DND-41 (cell line): ENCODE measurements at places on chromosomes 2 and 18.

- DNase-seq: no peak
Observed at GRCh38 chr2:170276925-170277629, 99.1 kb downstream of the MYO3B start.

DNA sequence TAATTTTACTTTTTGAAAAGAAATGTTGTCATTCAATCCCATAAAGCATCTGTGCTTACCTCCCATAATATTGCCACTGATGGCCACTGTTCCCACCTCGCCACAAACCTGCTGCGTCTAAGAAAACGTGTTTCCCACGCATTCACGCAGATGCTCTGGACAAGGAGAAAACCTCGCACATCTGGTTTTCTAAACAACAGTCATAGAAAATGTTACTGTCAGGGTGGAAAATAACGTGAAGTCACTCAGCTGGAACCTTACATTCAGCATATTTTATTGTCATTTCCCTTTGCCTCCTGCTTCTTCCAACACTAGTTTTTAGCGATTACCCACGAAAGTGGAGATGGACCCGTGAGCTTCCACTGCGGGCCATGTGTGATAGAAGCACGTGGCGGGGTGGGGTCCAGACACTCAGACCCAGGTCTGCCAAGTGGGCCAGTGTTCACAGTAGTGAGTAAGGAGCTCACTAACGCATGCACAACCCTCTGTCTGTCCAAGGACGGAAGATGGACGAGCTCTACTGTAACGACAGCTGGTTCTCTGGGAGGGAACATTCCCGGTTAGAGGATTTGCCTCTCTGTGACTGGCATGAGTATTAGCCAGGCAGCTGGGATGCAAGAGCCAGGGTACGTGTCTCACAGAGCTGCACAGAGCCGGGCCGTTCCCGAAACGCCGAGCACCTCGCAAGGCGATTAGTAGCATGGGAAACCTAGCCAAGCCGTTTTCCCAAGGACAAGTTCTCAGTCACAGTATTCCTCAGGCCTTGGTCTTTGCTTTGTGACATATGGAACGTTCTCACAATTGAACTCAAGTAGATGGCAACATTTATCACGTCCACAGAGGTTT is 94.5 kb downstream of the MTCL1 start:
- DNase-seq: no peak

DNA sequence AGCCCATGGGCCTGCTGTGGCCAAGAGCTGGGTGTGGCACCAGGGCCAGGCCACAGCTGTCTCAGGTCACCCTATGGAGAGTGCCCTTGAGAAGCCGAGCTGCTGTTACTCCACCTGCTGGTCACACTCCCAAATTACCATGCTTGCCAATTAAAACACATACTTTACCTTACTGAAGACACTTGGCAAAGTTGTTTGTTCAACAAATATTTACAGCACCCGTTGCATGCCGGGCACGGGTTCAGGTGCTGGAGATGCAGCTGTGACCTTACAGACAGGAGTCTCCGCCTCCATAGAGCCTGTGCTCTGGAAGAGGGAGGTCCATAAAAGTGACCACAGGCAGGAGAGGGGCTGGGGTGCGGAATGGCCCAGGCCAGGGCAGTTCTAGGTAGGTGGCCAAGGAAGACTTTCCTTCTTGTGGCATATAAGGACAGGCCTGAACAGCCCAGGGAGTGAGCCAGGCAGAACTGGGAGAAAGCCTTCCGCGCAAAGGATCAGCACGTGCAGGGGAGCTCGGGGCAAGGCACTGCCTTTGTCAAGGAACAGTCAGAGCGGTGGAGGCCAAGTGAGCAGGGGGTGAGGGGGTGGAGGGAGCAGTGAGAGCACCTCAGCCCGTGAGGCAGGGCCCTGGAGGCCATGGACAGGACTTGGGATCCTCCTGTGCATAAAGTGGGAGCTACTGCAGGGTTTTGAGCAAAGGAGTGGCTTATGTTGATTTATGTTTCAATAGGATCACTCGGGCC is 23.6 kb upstream of the RBM44 start:
- DNase-seq: peak; percentile 48

- DNase-seq: no peak
Observed at GRCh38 chr2:190354003-190354690, 10.8 kb downstream of the INPP1 start.

- DNase-seq: no peak
Observed at GRCh38 chr2:219672406-219672805, 45.0 kb downstream of the SLC4A3 start.

- no peak for DNase-seq
Observed at GRCh38 chr18:57347784-57348183, 4.6 kb upstream of the ST8SIA3 start.

DNA sequence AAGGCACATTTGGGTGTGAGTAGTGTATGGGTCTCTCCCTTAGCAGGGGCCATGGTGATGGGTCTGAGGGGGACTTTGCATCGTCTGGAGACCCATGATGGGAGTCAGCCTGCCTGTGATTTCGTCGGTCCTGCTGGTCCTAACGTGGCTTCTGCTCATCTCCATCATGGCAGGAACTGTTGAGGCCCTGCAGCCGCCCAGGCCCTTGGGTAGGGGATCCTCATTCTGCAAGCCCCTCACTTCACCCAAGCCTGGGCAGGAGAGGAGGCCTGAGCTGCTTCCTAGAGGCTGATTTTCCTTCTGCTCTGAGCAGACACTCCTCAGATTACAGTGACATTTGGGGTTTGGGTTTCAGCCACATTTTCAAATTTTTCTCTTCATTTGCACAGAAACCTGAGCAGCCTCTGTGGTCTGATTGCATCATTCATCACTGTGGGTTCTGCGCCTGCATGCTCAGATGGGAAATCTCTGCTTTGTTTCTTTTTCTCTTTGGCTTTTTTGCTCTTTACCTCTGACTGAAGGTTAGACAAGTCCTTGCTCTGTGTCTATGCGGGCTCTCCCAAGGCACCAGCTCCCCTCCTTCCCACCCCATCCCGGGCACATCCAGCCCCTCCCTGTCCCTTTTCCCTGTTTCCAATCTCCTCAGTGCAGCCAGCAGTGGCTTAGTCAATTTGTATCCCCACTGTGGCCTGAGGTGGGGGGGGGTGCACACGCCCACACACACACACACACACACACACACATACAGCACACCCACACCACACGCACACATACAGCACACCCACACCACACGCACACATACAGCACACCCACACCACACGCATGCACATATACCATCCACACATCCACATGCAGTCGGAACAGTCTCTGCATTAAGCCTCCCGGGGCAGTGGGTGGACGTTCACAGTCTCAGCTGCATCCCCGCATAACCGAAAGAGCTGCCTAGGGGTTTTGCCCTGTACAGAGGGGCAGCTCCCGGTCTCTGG is 305.4 kb upstream of the HS6ST1 start:
- peak; percentile 76 for DNase-seq

GRCh38 chr18:3219631-3220335 is at the start of gene MYOM1:
Gene MYOM1, minus strand, starts transcription at chr18:3219968. Its CDS starts 4,745 bp downstream, at chr18:3215223.
- DNase-seq: no peak
